ENCODE measurements at places on chromosomes 4 and X.
A peak's percentile ranks its signal among the peaks of the same experiment; 100 is the strongest.

DNA sequence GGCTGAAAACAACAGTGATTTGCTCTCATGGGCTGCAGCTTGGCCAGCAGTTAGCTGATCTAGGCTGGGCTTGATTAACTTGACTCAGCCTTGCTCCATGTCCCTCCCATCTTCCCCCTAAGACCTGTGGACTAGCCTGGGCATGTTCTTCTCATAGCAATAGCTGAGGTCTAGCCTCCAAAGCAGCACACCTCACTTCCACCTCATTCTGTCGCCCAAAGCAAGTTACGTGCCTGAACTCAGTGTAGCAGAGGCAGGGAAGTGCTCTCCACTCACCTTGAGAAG is 62.2 kb downstream of the EVC start:
- peak; percentile 6 for DNase-seq

GRCh38 chr4:137685357-137685756 is 153.1 kb upstream of the PCDH18 start:
- no peak for DNase-seq

- no peak for DNase-seq
Observed at GRCh38 chrX:23317799-23318724, 16.6 kb upstream of the PTCHD1 start.

- peak; percentile 63 for DNase-seq
Observed at GRCh38 chr4:174244441-174244840, 39.0 kb downstream of the FBXO8 start.
